Activated gamma-delta T cell treated with anti-CD3 and anti-CD28 coated beads, Interleukin-2, amount 50 U/mL, for 16 hours (primary cell): ENCODE measurements at places on chromosomes 3 and 15.

DNA sequence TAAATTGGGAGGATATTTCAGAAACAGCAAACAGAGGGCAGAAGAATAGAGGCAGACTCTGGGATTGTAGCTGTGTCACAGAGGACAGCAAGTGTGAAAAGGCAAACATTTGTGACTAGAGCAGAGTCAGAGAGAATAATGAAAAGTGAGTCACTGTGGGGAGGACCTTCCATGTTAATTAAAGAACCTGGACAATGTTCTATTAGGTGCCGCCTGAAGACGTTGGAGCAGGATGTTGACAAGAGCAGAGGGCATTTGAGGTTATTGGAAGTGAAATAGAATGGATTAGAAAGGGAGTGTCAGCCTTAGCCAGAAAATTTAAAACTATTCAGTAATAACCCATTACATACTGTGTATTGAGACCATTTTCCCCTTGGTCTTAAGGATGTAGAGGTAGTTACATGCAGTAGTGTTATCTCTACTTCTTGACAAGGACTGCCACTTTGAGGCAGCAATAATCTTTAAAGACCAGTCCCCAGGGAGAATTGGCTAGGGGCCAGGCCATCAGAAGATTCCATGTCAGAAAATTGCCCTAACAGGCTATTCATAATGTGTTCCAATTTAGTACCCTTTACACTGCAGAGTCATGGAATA, 5.8 kb downstream of the ACKR2 start:
- DNase-seq, result no peak

DNA sequence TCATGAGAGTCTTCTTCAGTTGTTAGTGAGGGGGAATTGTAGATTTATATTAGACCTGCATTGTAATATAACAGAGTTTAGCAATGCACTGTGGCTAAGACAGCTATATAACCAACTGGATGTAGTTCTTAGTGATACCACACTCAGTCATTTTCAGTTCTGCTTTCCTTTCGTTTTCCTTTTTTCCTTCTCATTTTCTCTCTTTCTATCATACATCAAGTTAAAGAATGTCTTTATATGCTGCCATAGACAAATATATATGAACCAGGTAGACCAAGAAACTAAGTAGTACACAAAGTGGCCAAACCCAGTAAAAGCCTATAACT, 43.7 kb upstream of the CD47 start:
- no peak for DNase-seq

DNA sequence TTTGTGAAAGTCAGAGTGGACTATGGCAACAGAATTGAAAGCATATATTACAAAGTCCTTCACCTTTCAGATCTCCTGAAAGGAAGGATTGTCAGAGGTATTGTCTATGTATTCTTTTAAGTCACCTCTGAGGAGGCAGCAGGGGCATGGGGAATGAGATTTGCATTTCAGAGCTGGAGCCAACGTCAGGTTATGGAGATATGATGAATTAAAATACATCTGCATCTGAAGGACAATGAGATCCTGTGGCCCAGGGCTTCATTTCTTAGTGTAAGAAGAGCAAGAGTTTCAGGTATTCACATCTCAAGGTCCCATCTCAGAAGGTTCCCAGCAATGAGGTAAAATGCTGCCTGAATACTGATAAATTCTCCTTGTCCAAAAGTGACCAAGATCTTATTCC, 695.8 kb downstream of the TUSC7 start:
- DNase-seq, result no peak

- DNase-seq, result no peak
Observed at GRCh38 chr3:37092484-37092883, 81.9 kb downstream of the LRRFIP2 start.

- no peak for DNase-seq
Observed at GRCh38 chr3:14536837-14537589, 3.1 kb downstream of the GRIP2 start.

DNA sequence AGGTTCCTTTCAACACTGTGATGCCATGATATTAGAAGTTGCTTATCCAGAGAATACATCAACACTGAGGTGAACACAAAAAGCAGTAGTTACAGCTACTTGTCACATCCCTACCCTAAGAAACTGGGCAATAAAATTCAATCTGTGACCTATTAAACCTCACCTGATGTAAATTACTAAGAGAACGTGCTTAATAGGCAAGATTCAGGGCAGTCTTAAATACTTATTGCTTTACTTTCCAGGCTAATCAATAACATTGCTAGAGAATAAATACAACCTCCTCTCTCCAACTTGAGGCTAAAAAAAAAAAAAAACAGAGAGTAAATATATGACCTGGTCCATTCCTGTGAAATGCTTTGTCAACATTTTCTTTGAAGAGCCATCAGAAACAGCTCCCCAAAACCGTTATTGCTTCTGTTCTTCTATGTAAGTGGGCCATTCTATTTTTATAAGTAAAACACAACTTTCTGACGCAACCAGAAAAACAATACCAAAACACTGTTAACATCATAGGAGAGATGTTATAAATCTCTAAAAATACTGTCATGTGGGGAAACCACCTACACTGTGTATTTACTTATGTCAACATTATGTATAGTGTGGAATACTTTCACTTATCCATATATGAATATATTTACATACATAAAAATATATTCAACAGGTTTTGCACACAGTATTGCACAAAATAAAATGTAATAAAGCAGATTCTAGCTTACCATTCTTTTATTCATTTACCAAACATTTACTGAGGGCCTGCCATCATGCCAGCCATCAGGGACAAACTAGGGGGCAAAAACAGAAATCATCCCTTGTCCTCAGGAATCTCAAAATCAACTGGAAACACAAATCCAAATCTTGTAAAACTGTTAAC, 2.7 kb downstream of the NKIRAS1 start:
- DNase-seq, result no peak

- DNase-seq, result no peak
Observed at GRCh38 chr3:33786565-33787327, 11.7 kb upstream of the PDCD6IP start.

DNA sequence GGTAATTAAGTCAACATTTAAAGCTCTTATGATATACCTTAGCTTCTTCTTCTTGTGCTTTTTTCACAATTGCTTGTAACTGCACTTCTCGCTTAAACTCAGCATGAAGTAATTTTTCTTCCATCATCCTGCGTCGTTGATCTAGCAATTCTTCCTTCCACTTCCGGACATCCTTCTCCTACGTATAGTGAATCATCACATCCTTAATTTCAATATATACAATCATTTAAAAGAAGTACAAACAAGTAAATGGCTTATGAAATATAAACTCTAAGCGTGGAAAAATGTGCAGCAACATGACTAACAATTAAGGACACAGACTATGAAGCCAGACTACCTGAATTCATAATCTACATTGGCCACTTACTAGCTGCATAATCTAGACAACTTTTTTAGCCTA, 151.4 kb downstream of the SCAPER start:
- no peak for DNase-seq

DNA sequence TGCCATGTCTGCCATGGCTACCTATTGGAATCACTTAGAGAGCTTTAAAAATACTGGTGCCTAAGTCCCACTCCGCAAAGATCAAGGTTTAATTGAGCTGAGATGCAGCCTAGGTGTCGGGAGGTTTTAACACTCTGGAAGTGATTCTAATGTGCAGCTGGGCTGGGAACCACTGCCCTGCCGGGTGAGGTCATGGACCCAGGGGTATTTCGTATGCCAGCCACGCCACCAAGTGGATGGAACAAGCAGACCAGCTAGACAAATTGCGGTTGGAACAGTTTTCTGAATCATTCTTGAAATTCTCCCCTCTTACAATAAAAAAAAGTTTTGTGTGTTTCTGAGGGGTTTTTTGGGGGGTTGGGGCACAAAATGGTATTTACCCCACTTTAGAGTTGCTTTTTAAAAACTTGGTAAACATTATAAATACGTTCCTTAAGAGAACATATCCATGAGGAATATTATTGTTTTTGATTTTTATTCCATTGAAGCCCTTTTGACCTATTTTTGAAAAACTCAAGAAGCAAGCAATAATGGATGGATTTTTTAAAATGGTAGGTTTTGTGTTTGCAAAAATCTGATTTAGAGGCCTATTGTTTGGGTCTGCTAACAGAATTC, 66.2 kb upstream of the CSTA start:
- peak; percentile 1 for DNase-seq

- peak; percentile 71 for DNase-seq
Observed at GRCh38 chr3:113695786-113696645, at the start of gene USF3. Gene USF3, minus strand, starts transcription at chr3:113696642. Its CDS starts 21,764 bp downstream, at chr3:113674878.

DNA sequence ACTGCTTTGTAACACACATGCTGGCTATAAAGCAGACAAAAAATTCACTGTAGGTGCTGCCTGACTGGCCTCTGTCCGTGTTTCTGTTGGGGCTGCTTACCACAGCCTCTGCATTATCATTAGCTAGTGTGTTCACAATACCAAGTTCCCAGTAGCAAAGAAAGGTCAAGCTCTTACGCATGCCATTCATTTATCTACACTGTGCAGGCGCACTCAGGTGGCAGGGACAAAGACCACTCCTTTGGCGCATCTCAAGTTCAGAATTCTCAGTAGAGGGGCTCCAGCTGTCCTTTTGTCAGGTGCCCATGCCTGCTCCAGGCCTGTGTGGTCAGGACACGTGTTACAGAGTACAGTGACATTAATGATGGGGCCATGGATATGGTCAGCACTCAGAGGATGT, 22.3 kb downstream of the MLH1 start:
- no peak for DNase-seq

GRCh38 chr3:84906065-84906464, 52.7 kb upstream of the CADM2 start:
- no peak for DNase-seq

- DNase-seq, result no peak
Observed at GRCh38 chr15:46416544-46416943, 781.7 kb downstream of the SQOR start.

DNA sequence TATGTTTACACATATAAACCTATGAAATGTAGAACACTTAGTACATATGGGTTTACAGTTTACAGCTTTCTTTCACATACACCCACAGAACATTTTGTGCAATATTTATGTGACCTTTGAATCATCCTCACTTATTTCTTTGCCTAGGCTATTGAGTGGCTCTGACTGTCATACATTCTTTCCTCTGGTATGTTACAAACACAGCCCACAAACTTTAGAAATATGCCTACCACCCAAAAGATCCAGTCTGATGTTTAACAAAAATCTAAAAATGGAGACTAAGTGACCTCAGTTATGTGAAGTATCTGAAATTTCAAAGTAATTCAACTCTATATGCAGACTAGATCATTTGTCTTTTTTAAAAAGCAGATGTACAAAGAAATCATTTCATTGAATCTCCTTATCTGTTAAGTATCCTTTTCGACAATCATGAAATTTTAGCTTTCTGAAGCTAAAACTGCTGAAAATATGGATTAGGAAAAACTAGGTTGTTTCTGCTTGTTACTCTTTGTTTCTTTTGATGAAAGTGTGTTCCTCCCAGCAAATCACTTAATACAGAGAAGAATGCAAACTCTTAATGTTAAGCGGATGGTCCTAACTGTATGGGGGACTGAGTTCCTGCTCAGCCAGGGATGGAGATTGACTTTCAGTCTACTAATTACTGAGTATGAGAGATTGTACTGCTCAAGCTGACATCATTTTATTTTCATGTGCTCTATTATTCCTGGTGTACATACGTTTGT, 27.7 kb downstream of the CCDC54 start:
- DNase-seq, result no peak

GRCh38 chr3:187139895-187140253, 578 bp upstream of the RPL39L start:
- no peak for DNase-seq

GRCh38 chr15:77221708-77222107, 150.8 kb upstream of the TSPAN3 start:
- no peak for DNase-seq

GRCh38 chr3:13571264-13571663, 22.3 kb downstream of the FBLN2 start:
- DNase-seq, result no peak

DNA sequence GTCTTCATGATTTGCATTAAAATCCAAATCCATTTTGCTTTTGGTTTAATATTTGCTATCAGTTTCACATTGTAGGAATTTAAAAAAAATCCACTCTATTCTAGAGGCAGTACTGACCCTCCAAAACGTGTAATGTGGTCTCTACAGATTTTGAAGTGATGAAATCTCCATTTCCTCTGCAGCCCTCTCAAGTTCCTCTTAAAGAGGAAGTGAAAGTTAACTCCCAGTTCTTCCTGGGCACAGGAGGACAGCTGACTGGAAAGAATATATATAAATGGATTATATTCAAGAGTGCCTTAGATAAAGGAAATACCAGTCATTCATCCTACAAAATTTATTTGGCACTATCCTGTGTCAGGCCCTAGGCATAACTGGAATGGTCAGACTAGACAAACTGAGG, 83.5 kb upstream of the PLCL2 start:
- DNase-seq, result no peak

- DNase-seq, result no peak
Observed at GRCh38 chr3:135226057-135226456, 431.0 kb downstream of the EPHB1 start.

- no peak for DNase-seq
Observed at GRCh38 chr15:74264081-74264501, 28.0 kb downstream of the CCDC33 start.

- DNase-seq, result no peak
Observed at GRCh38 chr3:54447427-54447826, 325.1 kb downstream of the CACNA2D3 start.

- no peak for DNase-seq
Observed at GRCh38 chr3:178513546-178514380, 22.5 kb upstream of the KCNMB2 start.

DNA sequence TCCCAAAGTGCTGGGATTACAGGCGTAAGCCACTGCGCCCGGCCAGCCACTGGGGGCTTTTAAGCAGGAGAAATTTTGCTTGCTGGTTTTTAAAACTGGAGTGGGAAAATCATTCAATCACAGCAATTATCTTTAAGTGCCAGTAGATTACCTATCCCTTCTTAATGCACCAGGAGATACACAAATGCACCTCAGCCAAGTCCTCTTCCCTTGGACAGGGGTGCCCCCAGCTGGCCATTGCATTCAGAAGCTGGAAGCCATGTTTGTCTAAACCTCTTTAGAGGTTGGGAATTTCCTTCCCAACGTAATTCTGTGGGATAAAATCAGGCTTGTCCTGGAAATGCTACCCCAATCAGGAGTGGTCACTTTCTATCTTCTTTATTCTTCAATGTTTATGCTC, 26.6 kb downstream of the MIX23 start:
- no peak for DNase-seq

DNA sequence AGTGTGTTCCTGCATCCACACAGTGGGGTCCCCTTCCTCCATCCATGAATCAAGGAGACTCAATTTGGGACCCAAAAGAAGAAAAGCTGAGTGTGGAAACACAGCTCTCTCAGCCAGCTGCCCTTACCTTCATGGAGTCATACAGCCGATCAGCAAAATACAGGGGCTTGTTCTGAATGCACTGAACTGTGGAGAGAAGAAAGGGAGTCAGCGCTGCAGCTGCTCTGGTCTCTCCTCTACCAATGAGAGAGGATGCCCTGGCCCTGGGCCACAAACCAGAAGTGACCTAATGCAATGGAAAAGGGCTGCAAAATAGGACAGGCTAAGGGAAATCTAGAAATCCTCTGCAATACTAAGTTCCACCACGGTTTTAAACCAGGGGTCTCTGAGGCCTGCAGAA, 46.7 kb downstream of the ANXA2 start:
- no peak for DNase-seq

- DNase-seq, result no peak
Observed at GRCh38 chr3:152205097-152205593, 63.6 kb upstream of the MBNL1 start.

- DNase-seq, result no peak
Observed at GRCh38 chr15:57922776-57923175, 142.7 kb downstream of the ALDH1A2 start.
